KG1 (cell line): ENCODE measurements at places on chromosomes 5 and 9.

GRCh38 chr9:123686829-123687192, 243.1 kb downstream of the DENND1A start:
- no peak for DNase-seq

GRCh38 chr9:120555839-120556238, 24.1 kb downstream of the CDK5RAP2 start:
- peak; percentile 5 for DNase-seq

GRCh38 chr5:147673266-147673665, 109.3 kb downstream of the JAKMIP2 start:
- no peak for DNase-seq

DNA sequence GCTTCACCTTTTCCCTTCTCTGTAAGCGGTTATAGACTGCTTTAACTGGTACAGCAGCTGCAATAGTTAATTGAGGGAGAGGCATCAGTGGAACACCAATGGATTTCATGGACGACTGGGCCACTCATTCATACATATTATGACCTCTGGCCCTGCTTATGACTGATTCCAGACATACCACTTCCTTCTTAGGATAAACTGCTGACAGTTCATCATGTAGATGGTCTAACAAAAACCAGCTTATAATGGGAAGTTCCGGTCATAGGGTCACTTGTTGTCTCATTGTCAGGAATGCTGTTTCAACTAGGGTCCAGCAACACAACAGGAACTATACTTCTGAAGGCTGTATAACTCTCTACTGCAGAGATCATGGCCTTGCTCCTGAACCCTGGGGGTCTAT, 265.2 kb upstream of the RASA1 start:
- DNase-seq: no peak

DNA sequence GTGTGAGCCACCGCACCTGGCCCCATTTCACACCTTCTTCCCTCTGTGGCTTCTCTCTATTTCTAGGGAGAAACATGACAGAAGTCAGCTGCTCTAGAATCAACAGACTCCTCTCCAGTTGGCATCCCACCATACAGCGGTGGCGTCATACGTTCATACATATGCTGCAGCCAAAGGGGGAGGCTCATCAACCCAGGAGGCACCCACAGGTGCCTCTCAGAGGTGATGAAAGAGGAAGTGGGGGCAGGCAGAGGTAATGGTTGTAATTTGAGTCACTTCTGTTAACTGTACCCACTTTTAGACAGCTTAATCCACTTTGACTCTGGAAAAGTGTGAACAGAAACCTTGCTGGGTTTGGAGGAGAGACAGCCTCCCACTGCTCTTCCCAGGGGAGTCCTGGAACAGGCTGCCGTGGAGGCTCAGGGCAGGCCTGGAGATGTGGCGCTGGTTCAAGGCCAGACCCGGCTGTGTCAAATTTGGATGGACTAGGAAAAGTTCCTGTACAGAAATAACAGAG, 47.3 kb upstream of the SUB1 start:
- no peak for DNase-seq

DNA sequence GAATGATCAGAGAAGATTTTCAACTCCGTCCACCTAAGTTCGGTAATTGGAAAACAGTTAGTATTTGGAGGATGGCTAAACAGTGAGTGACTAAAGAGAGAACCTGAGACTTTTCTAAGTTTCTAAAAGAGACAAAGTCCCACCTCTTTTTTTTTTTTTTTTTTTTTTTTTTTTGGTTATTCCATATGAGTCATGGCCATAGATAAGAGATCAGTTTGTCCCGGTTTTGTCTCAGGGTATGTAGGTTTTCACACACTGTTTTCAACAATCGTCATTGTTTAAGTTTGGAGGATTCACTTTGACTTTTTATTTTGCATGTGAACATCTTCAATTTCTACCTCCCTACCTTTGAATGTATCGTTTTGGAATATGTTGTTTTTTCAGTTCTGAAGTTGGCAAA, 85.9 kb downstream of the NTRK2 start:
- DNase-seq: no peak

DNA sequence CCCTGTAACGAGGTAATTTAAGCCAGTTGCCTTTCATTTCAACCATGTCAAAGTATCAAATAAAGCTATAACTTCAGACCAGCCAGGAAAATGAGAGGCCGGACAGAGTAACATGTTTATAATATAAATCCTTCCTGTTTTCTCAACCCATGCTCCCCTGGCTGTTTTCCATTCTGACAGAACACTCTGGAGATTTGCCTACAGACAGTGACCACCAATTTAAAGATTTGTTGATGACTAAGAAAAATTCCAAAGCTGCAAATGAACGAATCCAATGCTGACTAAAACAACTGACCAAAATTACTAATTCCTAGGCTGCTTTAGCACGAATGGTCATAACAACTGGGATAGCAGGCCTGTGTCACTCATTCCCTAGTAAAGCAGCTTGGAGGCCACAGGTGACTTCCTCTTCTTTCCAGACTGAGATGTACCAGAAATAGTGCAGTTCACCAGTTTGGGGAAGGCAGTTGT, 141.4 kb downstream of the AOPEP start:
- no peak for DNase-seq

DNA sequence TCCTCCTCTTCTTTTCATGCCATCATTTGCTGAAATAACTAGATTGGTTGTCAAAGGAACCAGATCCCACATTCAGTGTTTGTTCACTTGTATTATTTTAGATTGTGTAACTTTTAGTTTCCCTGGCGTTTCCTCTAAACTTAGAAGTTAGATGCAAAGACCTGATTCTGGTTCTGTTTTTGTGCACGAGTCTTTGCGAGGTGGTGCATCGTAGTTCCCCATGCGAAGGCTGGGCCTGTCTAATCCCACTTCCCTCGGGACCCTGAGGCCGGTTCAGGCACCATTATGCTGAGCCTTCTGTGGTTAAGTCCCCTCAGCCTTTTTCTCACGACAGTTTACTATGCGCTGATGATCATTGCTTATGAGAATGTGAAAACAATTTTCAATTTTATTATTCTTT, 219.1 kb upstream of the OTULINL start:
- no peak for DNase-seq

DNA sequence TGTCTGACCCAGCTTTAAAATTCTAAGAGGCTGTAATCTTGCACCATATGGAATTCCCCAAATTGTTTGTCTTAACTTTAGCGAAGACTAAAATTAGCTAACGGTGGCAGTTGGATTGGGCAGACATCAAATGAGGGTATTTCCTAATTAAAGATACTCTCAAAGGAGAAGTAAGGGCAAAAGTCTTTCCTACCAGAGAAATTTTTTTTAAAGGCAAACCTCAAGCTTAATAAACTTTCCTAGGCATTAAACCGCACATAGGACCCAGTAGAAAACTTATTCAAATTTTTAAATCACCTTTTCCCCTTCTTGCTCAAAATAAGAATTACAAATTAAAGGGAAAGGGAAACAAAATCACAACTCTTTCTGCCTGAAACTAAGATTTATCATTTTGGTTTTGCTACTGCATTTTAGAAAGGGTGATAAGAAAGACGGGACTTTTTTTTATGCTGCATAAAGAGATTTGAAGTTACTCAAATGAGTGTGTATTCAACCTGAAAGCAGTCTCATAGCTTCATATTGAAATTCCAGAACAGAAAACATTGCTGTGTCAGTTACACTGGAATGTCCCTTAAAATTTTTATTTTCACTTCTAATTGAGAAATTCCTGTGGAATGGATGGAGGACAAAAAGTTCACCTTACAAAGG, 189.1 kb upstream of the PTGER4 start:
- DNase-seq: no peak

- DNase-seq: no peak
Measured at GRCh38 chr9:84151640-84152039, 171.0 kb downstream of the RMI1 start.

DNA sequence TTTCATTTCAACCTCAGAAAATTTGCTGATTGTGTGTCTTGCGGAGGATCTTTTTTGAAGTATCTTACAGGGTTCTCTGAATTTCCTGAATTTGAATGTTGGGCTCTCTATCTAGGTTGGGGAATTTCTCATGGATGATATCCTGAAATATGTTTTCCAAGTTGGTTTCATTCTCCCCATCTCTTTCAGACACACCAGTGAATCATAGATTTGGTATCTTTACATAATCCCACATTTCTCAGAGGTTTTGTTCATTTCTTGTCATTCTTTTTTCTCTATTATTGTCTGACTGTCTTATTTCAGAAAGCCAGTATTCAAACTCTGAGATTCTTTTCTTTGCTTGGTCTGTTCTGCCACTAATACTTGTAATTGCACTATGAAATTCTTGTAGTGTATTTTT, 456.9 kb downstream of the PRELID2 start:
- no peak for DNase-seq

DNA sequence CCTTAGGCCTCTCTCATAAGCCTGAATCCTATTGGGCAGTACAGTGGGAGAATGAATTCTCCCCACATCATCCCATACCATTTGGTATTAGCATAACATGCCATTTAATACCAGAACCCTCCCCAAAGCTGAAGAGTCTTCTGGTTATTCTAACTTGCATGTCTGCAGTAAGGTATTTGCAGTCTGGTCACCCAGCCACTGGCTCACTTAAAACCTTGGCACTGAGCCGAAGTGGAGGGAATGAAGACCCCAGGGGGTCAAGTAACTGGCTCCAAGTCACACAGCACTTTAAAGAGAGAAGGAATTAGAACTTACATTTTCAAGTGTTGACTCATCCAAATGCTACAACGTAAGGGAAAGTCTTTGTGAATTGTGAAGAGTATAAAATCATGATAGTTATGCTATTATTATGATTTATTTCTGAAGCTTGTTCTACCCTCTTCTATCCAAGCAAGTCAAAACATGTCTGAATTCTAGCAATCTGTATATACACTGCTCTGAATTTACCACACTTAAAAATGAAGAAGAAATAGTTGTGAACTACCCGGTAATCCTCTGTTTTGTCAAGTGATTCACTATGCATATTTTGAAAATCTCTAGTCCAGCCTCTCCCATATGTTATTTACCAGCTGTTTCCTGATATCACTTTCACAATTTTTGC, 28.5 kb downstream of the GLRA1 start:
- no peak for DNase-seq

DNA sequence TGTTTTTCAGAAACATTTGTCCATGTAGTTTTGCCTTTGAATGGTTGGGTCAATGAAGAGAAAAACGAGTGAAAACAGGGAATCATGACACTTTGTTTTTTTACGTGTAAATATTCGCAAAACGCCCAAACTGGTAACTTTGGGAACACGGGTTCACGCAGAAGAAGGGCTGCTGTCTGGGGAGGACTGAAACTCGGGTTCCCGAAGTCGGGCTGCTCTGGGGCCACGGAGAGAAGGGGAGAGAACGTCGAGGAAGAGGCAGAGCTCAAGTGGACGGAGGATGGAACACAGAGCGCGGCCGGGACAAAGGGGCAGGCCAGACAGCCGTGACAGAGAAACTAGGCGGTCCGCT, 478 bp upstream of the SETD9 start:
- no peak for DNase-seq

GRCh38 chr5:54758038-54758437, 227.4 kb downstream of the ESM1 start:
- no peak for DNase-seq

DNA sequence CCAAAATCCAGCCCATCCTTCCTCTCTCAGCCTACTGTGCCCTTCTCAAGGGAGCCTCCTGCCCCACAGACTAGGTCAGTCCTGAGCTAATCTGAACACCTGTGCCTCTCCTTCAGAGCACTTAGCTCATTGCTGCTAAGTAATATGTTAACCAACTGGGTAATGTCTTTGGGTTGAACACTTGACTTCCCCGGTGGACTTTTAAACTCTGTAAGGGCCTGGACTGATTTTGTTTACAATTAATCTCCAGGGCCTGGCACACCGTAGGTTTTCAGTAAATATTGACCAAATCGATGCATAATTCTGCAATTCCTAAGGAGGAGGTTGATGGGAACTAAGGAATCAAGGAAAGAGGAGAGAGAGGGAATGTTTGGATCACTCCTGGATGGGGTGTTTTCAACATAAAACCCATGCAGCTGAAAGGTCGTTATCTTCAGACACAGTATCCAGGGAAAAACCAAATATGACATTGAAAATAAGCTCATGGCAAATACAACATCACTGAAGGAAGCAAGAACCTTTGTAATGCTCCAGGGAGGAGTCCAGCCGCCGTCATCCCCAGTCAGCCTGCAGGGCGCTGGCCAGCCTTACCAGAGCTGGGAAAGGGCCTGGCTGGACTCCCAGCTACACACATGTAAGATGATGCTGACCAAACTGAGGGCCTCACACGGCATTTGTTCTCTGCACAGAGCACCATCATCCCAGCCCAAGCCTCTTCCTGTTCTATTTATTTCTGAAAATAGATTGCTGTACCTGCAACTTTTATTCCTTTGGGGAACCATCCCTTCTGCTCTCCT, 166.3 kb downstream of the C5orf15 start:
- DNase-seq: no peak
